ENCODE measurements at places on chromosomes 7 and 10.

DNA sequence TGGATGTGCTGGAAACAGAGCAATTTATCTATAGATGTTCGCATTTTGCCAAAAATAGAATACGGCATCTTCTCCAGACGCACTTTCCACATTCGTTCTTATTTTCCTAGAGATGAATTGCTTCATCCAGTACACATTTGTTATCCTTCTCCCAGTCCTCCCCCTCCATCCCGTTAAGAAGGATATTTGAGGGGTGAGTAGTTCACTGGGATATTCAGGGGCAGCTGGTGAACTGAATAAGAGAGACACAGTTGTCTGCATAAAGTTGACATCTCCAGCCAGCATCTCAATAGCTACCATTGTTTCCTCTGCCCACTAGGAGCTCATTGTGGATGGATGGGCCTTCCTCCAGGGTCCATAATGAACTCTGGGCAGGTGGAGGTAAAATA is 456.8 kb upstream of the NRP1 start:
- DNase-seq: no peak

GRCh38 chr10:110535958-110536891 is 31.3 kb upstream of the SMC3 start:
- no peak for DNase-seq

GRCh38 chr10:126905776-126906703 is 812 bp downstream of the DOCK1 start:
- no peak for DNase-seq

DNA sequence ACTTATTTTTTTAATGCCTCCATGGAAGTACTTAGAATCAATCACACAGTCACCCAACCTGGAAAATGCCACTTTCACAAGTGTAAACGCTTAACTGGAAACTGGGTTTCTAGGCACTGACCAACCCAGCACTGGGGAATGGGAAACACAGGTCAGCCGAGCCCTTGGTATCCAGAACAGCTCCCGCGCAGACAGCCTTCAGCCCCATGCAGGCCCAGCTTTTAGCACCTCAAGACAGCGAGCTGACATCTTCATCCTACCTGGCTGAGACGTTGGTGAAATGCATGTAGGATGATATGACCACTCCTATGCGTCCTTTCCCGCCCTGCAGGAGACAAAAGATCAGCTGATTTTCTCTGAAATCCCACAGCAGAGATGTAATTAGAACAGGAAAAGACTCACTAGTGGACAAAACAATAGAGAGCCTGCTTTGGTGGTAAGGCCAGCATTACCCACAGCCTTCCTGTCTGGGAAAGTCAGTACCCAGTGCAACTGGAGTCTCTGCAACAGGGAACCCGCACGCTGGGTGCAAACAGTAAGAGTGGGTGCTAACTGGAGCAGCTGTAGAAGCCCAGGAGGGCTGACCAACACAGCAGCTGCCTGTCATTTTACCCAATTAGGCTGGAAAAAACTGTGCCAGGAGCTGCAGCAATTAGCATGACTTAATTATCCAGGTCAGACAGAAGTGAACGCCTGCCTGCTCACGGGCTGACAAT is 153.7 kb downstream of the TNS3 start:
- no peak for DNase-seq

DNA sequence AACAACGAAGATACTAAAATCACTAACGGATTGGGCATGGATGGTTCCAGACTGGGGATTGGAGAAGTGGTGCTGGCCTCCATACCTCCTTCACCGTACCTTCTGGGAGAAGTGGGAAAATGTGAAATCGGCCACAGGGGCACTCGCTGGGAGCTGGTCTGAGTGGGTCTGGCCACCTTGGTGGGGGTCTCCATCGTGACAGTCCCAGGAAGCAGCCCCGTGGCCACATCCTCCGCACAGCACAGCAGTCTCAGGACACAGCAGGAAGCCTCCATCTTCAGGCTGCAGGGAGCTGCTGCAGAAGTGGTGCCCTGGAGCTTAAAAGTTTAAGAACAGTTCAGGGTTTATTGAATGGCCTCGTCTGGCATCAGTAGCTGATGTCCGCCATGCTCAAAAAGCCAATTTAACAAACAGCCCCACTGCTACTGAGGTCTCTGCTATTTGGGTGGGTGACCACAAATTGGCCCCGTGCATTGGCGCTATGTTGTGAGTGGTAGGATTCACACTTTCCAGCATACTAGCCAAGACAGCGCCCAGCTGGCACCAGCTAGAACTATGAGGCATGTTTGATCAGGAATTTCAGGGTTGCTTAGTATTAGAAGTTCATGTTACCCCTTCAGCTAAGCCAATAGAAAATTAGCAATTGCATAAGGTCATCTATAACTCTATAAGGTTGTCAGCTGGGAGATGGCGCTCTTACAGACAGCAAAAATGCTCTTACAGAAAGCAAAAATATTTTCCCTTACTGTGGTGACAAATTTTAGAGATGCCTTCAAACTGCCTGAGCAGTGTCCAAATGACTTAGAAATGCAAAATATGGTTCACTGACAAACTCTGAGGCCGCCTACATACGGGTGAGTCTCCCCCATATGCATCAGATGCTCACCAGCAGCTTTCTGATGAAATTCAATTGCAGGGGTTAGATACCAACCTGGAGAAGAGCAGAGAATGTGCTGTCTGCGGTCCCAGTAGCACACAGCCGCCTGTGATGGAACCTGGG is 17.0 kb downstream of the PKD1L1 start:
- DNase-seq: no peak

GRCh38 chr10:105328503-105329133 is 687.5 kb downstream of the SORCS3 start:
- DNase-seq: no peak

- peak; percentile 25 for DNase-seq
Observed at GRCh38 chr7:136009488-136010079, 32.4 kb upstream of the MTPN start.

DNA sequence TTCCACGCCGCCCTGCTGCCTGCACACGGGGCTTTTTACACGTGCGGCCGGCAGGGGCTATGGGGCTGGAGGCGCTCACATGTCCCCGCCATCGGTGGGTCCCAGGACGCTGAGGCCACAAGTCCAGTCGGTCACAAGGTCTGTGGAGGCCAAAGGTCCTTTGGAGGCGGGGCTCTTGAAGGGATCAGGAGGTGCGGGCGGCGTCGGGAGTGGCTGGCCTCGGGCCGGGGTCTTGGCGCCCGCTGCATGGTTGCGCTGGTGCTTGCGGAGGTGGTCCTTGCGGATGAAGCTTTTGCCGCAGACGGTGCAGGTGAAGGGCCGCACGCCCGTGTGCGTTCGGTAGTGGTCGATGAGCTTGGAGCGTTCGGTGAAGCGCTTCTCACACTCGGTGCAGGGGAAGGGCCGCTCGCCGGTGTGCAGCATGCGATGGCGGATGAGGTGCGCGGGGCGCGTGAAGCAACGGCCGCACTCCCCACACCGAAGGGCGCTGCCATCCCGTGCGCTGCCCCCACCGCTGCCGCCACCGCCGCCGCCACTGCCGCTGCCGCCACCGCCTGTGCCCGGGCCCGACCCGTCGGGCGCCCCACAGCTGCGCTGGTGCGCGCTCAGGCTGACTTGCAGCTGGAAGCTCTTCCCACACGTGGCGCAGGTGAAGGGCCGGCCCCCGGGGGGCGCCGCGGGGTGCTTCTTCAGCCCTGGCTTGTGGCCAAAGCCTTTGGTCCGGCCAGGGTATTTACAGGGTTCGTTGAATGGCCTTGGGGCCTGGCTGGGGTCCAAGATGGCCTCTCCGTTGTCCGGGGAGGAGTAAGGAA is 13.7 kb upstream of the ZNF777 start:
- no peak for DNase-seq

GRCh38 chr7:142153400-142153799 is 41.9 kb downstream of the MGAM2 start:
- no peak for DNase-seq

- DNase-seq: no peak
Observed at GRCh38 chr10:116470768-116471415, 43.2 kb downstream of the PNLIPRP3 start.

DNA sequence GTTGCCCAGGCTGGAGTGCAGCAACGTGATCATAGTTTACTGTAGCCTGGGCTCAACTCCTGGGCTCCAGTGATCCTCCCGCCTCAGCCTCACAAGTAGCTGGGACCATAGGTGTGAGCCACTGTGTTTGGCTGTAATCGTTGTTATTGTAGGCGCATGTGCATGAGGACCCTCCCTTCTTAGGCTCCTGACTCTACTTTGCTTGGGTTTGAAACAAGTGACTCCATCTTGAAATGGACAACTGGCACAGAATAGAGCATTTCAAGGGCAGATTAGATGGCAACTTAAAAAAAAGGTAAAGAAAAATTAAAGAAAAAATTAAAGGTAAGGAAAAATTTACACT is 15.4 kb upstream of the GIMAP8 start:
- DNase-seq: no peak

DNA sequence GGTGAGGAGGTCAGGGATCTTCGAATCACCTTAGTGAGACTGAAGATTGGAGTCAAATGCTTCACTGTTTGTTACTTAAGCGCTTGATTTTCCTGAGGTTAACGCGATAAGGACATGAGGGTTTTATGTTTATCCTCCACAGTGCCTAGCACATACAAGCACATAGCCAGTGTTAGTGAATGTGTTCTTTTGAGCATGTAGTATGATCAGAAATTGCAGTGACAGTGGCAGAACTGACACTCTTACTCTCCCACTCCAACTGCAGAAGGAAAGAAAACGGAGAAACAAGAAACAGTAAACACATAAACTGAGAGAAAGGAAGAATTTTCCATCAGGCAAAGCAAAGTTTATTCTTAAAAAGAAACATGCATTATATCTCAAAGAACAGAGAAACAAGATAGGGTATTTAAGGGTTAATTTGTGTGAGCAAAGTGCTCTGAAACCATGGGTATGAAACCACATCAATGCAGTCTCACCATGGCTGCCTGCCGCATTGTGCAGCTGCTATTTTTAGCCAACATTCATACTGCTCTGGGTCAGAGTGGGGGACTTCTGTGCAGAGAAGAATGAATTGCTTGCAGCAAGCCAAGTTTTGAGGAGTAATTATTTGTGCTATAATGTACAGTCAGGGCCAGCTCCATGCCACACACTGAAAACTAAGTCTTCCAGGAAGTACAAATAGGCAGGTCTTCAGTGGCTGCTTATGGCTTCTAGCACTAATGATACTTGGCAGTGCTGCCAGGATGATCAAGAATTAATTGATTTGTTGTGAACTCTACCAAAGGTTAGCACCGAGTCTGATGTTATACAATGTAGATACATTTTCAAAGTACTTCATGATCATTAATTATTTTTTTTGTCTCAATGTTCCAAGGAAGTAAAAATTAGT is 152.0 kb downstream of the MACC1 start:
- DNase-seq: no peak

- no peak for DNase-seq
Observed at GRCh38 chr10:77060913-77061312, 576.7 kb downstream of the KCNMA1 start.

- DNase-seq: no peak
Observed at GRCh38 chr10:128087146-128087883, 38.9 kb downstream of the MKI67 start.

GRCh38 chr7:86911659-86912058 is 147.8 kb downstream of the ELAPOR2 start:
- DNase-seq: no peak

DNA sequence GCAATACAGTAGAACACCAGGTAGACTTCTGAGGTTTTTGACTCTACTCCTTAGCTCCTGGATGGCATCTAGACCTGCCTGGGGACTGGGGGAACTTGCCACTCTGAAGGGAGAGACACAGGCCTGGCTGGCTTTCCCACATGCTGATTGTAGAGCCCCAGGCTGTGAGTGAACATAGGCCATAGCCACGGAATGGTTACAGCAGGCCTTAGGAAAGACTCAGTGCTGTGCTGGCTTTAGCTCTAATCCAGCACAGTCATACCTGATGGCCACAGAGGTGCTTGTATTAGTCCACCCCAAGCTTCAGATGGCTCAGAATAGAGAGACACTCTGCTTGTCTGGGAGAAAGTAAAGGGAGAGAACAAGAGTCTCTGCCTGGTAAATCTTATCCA is 35.0 kb upstream of the ARHGAP12 start:
- no peak for DNase-seq

DNA sequence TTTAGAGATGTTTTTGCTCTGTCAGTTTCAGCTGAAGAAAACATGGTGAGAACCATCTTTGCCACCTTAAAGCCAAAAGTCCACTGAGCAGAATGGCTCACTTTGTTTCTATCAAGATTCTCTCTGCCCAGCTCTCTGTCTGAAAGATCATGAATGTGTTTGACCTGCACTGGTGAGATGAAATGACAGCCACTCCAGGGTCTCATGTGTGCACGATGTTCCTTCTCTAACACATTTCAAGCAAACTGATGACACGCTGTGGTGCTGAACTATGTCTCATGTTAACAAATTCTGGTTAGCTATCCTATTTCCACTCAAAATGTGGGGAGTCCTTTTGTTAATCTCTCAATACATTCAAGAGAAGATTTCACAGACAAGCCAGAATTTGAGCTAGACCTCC is 260.6 kb downstream of the GLI3 start:
- DNase-seq: no peak

GRCh38 chr10:14751921-14752320 is 22.8 kb downstream of the FAM107B start:
- no peak for DNase-seq

DNA sequence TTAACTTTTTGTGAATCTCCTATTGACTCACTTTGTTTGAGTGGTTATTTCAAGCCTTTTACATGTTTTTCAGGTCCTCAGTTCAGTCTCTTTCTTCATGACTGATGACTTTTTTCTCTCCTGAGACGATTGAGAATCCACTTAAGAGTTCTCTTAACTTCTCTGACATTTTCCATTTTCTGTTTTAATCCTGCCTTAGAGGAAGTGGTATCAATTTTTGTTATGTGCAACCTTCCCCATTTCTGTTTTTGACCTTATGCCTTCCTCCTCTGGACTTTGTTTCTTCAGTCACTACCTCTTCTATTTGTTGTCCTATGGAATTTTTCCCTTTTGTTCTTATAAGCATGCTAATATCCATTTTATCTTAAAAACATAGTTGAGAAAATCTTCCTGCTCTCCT is 2.4 kb downstream of the PSMC2 start:
- no peak for DNase-seq

- no peak for DNase-seq
Observed at GRCh38 chr7:30183749-30184369, 49.1 kb downstream of the MTURN start.

DNA sequence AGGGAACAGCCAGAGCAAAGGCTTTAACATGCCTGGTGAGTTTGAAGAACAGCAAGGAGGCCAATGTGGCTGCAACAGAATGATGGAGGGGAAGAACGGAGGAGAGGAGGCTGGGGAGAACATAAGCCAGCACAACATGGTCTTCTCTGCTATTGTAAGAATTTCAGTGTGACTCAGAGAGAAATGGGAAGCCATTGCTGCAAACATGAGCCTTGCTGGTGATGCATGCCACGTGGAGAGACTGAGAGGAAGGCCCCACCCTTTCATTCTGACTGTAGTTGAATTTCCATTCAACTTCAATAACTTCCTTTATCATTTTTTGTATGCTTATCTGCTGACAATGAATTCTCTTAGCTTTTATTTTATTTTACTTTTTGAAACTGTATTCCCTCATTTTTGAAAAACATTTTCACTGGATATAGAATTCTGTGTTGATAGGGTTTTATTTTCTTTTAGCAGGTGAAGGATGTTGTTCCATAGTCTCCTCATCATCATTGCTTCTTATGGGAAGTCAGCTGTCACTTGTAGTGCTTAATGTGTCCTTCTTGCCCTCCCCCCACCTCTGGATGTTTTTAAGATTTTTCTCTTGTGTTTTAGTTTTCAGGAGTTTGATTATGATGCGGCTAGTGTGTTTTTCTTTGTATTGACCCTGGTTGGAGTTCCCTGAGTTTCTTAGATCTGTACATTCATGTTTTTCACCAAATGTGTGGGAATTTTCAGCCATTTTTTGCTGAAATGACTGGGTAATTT is 46.4 kb upstream of the LEP start:
- no peak for DNase-seq

- peak; percentile 49 for DNase-seq
Observed at GRCh38 chr10:14093730-14094484, 236.8 kb downstream of the FRMD4A start.

GRCh38 chr10:72164617-72165016 is 51.2 kb upstream of the ANAPC16 start:
- no peak for DNase-seq
